ENCODE measurements at places on chromosomes 3 and 15. TPM values are rescaled to one million over a fixed set of nuclear protein-coding genes. Genes with fewer than 3 reads are reported as not detected.

The MEGF11 gene
- not detected for total RNA-seq

The CADPS gene
- total RNA-seq: under 0.01 TPM

The PEX5L gene
- total RNA-seq: 0.48 TPM

The PLSCR5 gene
- not detected for total RNA-seq

GRCh38 chr3:31412832-31413231, 119.9 kb upstream of the STT3B start:
- no peaks in the 10 kb centered on the region for H3K4me1 ChIP-seq
- H3K4me3 ChIP-seq: no peak overlapping the region
- no peaks in the 10 kb centered on the region for H3K36me3 ChIP-seq

- H3K4me3 ChIP-seq: no peak overlapping the region
- no peak overlapping the region for H3K27ac ChIP-seq
- H3K27me3 ChIP-seq: no peaks in the 10 kb centered on the region
- no peaks in the 10 kb centered on the region for H3K4me1 ChIP-seq
- no peaks in the 10 kb centered on the region for H3K36me3 ChIP-seq
Measured at GRCh38 chr3:123920383-123920782, 36.3 kb upstream of the MYLK start.

GRCh38 chr15:68578175-68578979, 416 bp upstream of the CORO2B start:
- no peaks in the 10 kb centered on the region for H3K4me1 ChIP-seq
- peak overlapping the region; percentile 48 for H3K4me3 ChIP-seq
- DNase-seq: no peak
- peaks cover 4% of the 10 kb centered on the region for H3K27me3 ChIP-seq

GRCh38 chr3:180457225-180457624, 144.7 kb upstream of the TTC14 start:
- no peak overlapping the region for H3K27ac ChIP-seq
- H3K27me3 ChIP-seq: no peaks in the 10 kb centered on the region
- H3K4me1 ChIP-seq: no peaks in the 10 kb centered on the region
- no peak for DNase-seq

DNA sequence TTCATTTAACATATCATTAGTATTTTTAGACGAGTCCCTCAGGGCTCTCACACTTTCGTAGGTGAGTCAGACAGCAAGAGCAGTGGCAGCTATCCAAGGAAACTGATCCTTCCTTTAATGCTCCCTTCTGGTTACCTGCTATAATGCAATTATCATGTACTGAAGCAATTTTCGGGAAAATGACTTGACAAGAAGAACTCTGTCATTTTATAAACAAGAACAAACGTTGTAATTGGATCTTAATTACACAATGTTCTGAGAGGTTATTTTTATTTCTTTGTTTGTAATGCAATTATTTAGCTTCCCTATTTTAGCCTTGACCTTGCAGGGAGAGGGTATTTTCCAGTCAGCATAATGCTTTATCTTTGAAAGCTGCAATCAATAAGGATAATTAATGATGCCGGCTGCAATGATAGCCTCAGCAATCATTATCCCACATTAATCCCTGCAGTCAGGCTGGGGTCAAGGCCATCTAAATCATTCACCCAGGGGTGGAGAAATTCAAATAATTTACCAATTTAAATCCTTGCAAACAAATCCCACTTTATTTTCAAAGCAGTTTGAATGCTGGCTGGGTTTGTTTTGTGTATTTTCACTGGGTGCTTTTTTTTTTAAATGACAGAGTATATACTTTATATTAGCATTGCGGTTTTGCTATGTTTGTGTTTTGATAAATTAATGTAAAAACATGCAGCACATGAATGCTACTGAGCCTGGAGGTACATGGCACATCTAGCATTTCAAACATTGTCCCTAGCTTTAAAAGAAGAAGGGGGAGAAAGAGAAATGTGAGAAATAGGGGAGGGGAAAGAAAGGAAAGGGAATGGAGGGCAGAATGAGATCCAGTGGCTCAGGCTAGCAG, 249.9 kb downstream of the SHOX2 start:
- no peak overlapping the region for H3K4me3 ChIP-seq
- H3K36me3 ChIP-seq: no peaks in the 10 kb centered on the region
- no peaks in the 10 kb centered on the region for H3K27me3 ChIP-seq
- no peaks in the 10 kb centered on the region for H3K4me1 ChIP-seq
- no peak for DNase-seq

GRCh38 chr3:167602041-167602440, 51.7 kb downstream of the WDR49 start:
- DNase-seq: no peak
- H3K27ac ChIP-seq: no peak overlapping the region
- H3K4me3 ChIP-seq: no peak overlapping the region
- H3K4me1 ChIP-seq: no peaks in the 10 kb centered on the region
- no peaks in the 10 kb centered on the region for H3K36me3 ChIP-seq

- no peaks in the 10 kb centered on the region for H3K36me3 ChIP-seq
- no peak for DNase-seq
- no peak overlapping the region for H3K4me3 ChIP-seq
- H3K4me1 ChIP-seq: no peaks in the 10 kb centered on the region
Measured at GRCh38 chr3:30042916-30043555, 563.4 kb upstream of the TGFBR2 start.

DNA sequence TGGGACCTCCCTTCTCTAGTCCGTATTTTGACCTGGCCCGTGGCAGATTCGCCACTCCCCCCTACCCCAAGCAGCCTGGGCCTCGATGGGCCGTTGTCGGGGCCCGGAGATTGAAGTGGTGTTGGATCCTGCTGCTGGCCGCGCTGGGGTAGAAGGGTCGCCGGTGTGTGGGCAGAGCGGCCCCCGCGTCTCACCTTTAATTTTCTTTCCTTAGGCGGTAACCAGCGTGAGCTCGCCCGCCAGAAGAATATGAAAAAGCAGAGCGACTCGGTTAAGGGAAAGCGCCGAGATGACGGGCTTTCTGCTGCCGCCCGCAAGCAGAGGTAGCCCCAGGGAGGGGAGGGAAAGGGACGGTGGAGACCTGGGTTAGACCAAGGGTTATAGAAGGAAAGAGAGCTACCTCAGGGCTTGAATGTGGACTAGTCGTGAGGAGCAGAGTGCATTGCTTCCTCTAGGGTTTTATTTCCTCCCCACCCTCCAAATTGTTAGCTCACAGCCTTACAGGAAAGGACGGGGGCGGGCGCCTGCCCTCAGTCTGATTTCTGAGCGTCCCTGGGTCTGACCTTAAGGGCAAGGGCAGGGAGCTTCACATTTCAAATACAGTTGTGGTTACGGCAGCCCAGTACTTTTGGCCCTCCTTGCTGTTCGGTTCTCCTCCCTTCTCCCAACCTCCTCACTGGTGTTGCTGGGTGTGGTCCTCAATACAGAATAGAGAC, 799 bp downstream of the SERF2 start:
- H3K27me3 ChIP-seq: no peaks in the 10 kb centered on the region
- no peaks in the 10 kb centered on the region for H3K36me3 ChIP-seq
- H3K27ac ChIP-seq: peak overlapping the region; percentile 97
- peak overlapping the region; percentile 96 for H3K4me3 ChIP-seq
